ENCODE measurements at places on chromosomes 13 and 19.

- H3K4me1 ChIP-seq = peaks cover 36% of the 10 kb centered on the region
- no peaks in the 10 kb centered on the region for H3K36me3 ChIP-seq
- no peak overlapping the region for H3K4me3 ChIP-seq
Observed at GRCh38 chr13:24124789-24125476, 35.6 kb upstream of the SPATA13 start.

- no peak overlapping the region for H3K27ac ChIP-seq
- no peak overlapping the region for H3K4me3 ChIP-seq
- no peaks in the 10 kb centered on the region for H3K27me3 ChIP-seq
- DNase-seq = no peak
- H3K4me1 ChIP-seq = no peaks in the 10 kb centered on the region
Observed at GRCh38 chr13:76213423-76213904, 577.3 kb downstream of the LMO7 start.

DNA sequence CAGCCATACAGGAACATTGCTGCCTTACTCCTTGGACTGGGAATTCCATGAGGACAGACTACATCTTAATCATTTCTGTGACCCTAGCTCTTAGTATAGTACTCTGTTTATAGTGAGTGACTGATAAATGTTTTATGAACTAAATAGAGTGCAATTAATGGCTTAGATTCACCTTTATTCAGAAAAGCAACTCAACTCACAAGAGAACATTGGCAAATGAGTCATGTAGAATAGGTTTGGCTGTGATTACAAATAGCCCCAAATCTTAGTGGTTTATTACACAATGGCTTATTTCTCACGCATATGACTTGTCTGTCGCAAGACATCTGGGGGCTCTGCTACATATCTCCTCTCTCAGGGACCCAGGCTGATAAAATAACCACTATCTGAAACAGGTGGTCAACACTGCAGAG, 121.6 kb upstream of the KL start:
- H3K4me1 ChIP-seq = no peaks in the 10 kb centered on the region
- H3K36me3 ChIP-seq = no peaks in the 10 kb centered on the region
- no peak overlapping the region for H3K27ac ChIP-seq
- no peaks in the 10 kb centered on the region for H3K27me3 ChIP-seq

GRCh38 chr19:48287748-48288147, 17.9 kb downstream of the ZNF114 start:
- no peak for DNase-seq
- H3K36me3 ChIP-seq = peaks cover 1% of the 10 kb centered on the region
- no peak overlapping the region for H3K27ac ChIP-seq
- peaks cover 8% of the 10 kb centered on the region for H3K4me1 ChIP-seq

GRCh38 chr13:47206111-47206510, 309.3 kb upstream of the HTR2A start:
- H3K36me3 ChIP-seq = no peaks in the 10 kb centered on the region
- no peaks in the 10 kb centered on the region for H3K27me3 ChIP-seq
- no peak overlapping the region for H3K4me3 ChIP-seq
- no peak for DNase-seq

GRCh38 chr13:113274721-113275120, 22.3 kb upstream of the LAMP1 start:
- no peak overlapping the region for H3K4me3 ChIP-seq
- no peak for DNase-seq
- H3K27ac ChIP-seq = no peak overlapping the region
- H3K27me3 ChIP-seq = peaks cover 1% of the 10 kb centered on the region
- H3K36me3 ChIP-seq = no peaks in the 10 kb centered on the region
- H3K4me1 ChIP-seq = peaks cover 3% of the 10 kb centered on the region

GRCh38 chr13:114339857-114340534, 25.7 kb downstream of the CHAMP1 start:
- no peaks in the 10 kb centered on the region for H3K27me3 ChIP-seq
- H3K4me1 ChIP-seq = peaks cover 14% of the 10 kb centered on the region
- no peaks in the 10 kb centered on the region for H3K36me3 ChIP-seq

DNA sequence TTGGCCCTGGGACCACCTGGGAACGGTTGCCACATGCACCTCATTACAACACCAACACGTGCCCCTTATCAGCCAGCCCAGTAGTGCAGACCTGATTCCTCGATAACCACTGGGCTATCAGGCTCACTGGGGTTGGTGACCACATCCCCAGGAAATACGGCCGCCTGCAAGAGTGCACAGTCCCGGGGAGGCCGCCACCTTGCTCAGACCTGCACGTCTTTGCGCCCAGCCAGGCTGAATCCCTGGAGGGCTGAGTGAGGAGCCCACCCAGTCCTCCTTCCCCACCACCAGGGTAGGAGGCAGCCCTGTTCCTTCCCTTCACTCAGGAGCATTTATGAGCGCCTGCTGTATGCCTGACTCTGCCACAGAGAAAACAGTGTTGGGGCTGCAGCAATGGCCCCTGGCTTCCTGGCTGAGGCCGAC, 67.8 kb downstream of the CEBPG start:
- DNase-seq = no peak
- no peak overlapping the region for H3K27ac ChIP-seq
- peaks cover 3% of the 10 kb centered on the region for H3K4me1 ChIP-seq

Data from activated CD8-positive, alpha-beta T cell treated with anti-CD3 and anti-CD28 coated beads for 36 hours (primary cell).